Umbilical cord (tissue), 2 donors: ENCODE measurements at places on chromosomes 4 and X.

DNA sequence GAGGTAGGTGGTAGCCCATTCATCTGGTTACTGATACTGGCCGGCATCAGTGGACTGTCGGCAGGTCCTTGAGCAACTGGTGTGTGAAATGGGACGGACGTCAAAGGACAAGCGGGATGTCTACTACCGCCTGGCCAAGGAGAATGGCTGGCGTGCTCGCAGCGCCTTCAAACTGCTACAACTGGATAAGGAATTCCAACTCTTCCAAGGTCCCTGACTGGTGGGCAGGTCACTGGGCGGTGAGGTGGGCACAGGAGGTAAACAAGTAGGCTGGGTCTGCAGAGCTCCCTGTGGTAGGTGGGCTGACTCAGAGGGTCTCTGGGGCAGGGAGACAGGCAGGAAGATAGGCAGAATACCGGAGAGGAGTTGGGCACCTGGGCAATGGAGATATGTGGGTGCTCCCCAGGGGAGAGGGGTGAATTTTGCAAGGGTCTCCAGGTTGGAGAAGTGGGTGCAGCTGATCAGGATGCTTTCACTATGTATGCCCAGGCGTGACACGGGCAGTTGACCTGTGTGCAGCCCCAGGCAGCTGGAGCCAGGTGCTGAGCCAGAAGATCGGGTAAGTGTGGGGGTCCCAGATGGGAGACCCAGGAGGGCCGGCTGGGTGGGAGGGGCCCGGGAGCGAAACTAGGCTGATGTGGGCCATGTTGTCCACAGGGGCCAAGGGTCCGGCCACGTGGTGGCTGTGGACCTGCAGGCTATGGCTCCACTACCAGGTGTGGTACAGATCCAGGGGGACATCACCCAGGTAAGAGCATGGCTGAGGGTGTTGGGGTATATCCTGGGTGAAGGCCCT is 2.2 kb downstream of the FTSJ1 start:
- DNase-seq = no peak

GRCh38 chr4:153216546-153216945 is 12.3 kb downstream of the TRIM2 start:
- DNase-seq = no peak

- DNase-seq = no peak
Observed at GRCh38 chrX:107691024-107691448, 62.7 kb downstream of the PRPS1 start.

DNA sequence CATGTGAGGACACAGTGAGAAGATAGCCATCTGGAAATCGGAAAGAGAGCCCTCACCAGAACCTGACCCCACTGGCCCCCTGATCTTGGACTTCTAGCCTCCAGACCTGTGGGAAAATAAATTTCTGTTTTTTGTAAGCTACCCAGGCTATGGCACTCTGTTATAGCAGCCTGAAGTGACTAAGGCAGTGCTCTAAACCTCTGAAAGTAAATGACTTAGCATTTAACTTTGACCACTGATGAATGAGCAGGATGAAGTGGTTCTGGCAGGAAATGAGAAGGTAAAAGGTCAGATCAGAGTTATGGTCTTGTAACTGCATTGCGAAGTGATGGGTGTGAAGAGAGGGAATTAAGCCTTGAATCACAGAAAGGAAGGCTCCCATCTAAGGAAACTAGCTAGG is 17.0 kb downstream of the GPAT3 start:
- no peak for DNase-seq

GRCh38 chr4:135281230-135281629 is 1079.6 kb upstream of the PABPC4L start:
- DNase-seq = no peak
